ENCODE measurements at places on chromosomes 1 and 21. TPM values are rescaled to one million over a fixed set of nuclear protein-coding genes. Genes with fewer than 3 reads are reported as not detected.

LAPTM5 gene
- 71.1 TPM for total RNA-seq

PODN gene
- total RNA-seq = 18.1 TPM

ADCY10 gene
- 0.07 TPM for total RNA-seq

CNKSR1 gene
- 65.7 TPM for total RNA-seq

RNPC3 gene
- 32.2 TPM for total RNA-seq

ZMYM4 gene
- total RNA-seq = 30.5 TPM

CAMSAP2 gene
- 7.1 TPM for total RNA-seq

LCE3D gene
- not detected for total RNA-seq

ERICH3 gene
- 0.06 TPM for total RNA-seq

Data from mucosa of descending colon (tissue), 3 donors.